ENCODE measurements at places on chromosomes 3 and 15. TPM values are rescaled to one million over a fixed set of nuclear protein-coding genes. Genes with fewer than 3 reads are reported as not detected.

DNA sequence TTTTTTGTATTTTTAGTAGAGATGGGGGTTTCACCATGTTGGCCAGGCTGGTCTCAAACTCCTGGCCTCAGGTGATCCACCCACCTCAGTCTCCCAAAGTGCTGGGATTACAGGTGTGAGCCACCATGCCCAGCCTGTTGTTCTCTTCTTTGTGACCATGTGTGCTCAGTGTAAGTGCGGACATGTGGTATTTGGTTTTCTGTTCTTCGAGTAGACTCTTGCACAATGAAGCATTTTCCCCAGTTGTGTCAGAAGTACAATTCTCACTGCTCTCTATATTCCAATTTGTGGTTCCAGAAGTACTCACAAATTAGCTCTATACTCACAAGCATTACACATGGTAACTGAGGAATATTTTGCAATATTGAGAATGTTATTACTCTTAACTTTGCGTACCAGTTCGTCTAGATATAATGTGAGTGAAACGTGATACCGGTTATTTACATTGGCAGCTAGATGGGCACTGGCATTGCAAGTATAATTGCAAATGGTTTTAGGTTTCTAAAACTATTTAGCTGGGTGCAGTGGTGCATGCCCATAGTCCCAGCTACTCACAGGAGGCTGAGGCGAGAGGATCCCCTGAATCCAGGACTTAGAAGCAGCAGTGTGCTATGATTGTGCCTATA, 34.2 kb upstream of the MTMR14 start:
- no peak for DNase-seq

The TCAIM gene
- total RNA-seq, result 28.7 TPM

The PRC1 gene
- 164 TPM for total RNA-seq

DNA sequence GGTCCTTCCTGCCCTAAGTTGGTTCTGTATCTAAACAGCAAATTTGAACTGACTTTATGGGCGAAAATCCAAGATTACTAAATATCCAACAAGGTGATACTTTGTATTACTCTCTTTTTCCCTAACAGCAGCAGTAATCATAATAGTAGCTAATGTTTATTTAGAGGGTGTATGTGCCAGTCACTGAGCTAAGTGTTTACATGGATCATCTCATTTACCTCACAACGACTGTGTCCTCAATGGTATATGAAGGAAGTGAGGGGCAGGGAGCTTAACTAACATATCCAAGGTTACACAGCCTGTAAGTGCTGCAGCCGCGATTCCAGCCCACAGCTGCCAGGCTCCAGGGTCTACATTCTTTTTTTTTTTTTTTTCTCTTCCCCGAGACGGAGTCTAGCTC, 10.3 kb upstream of the LRRC34 start:
- no peak for DNase-seq

DNA sequence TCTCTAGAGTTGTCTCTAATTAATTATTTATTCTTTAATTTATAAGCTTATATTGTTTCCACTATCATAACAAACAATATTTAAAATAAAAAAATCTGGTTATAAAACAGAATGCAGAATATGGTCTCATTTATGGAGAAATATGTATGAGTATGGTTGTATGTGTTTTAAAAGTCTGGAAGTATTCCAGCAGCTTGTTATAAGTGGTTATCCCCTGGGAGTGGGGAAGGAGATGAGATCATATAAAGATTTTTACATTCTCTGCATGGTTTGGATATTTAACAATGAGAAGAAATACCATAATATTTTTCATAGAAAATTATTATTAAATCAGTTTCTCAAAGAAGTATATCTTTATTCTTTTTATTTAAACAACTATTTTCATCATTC, 135.4 kb upstream of the MB21D2 start:
- no peak for DNase-seq

- no peak for DNase-seq
These were observed 81.1 kb downstream of the RAD18 start for GRCh38 chr3:8882171-8882593.

Data from Caki2 (cell line).